Erythroblast (primary cell): ENCODE measurements at places on chromosomes 3 and 15.
A peak's percentile ranks its signal among the peaks of the same experiment; 100 is the strongest.

GRCh38 chr15:26941489-26941888, 29.5 kb upstream of the GABRG3 start:
- no peak for DNase-seq

DNA sequence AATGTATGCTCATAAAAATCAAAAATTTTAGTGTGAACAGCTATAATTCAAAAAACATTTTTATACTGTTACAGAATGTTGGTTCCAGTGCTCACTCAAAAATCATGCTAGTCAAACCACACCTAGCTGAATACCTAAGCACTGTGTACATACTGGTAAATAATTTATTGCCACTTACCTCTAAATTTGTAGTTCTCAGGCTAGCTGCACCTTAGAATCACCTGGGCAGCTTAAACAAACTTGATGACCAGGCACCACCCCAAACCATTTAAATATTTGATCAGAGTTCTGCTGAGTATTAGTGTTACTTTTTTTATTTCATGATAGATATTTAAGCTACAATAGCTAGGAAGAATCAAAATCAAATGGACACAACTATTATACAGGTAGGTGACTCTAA, 32.3 kb upstream of the TMCO5A start:
- DNase-seq: no peak

- no peak for DNase-seq
These were observed 945.1 kb downstream of the ROBO1 start for GRCh38 chr3:78822726-78823125.

- DNase-seq: peak; percentile 51
These were observed 7.2 kb downstream of the CLCN2 start for GRCh38 chr3:184354121-184354728.

GRCh38 chr3:71186801-71187200, 396.7 kb downstream of the FOXP1 start:
- DNase-seq: no peak

DNA sequence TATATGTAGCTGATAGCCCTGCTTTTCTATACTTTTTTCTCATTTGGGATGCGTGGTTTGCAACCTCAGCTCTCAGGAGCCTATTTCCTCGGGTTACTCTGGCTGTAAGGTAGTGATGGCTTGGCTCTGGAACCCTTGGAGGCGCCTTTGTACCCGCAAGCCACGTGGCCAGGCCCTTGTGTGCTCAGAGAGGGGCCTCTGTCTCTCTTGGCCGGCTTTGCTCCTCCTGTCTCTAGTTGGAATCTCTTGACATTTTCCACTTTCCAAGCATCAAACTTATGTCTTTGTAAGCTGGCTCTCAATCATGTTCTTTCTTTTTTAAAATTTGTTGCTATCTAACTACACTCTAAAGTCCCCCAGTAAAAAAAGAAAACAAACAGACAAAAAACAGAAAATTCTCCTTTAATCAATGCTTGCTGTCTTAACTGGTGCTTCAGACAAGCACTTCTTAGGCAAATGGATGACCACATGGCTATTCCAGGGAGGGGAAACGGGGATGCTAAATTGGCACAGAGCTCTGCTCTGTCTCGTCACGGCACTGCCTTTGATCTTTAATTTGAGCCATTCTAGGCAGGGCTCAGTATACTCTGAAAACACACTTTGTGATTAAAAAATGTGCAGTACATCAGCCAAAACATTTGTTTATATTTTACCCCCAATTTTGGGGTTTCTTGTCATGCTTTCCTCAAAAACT, 180.4 kb upstream of the NR2E3 start:
- DNase-seq: no peak

GRCh38 chr3:194998948-194999347, 272.0 kb downstream of the XXYLT1 start:
- no peak for DNase-seq

GRCh38 chr3:67529915-67530314, 124.5 kb downstream of the SUCLG2 start:
- DNase-seq: no peak

DNA sequence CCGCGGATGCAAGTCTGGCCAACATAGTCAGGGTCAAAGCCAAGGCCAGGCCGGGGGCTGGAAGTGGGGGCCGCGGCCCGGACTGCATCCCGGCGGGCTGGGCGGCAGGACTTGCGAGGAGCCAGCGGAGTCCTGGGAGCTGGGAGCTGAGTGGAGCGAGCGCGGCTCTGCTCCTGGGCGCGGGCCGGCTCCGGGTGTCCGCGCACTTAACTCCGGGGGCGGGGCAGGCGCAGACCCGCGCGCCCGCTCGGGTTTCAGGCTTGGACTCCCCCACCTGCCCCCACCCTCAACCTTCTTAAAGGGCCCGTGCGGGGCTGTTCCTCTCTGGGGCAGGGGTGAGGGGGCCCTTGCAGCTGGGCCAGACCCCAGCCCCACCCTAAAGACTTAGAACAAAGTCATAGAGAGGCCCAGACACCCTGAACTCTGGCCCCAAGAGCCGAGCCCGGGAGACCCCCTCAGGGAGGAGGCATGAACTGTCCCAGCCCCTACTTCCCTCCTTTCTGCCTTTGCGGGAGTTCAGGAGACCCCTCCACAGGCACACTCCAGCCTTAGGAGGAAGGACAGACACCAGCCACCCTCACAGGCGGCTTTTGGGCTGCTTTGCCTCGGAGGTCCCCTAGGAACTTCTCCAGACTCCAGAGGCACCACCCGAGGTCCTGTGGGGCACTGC, at the start of gene CSPG4:
TSS of gene CSPG4 (minus strand) at position 181 of the 670 bp plus-strand sequence. CDS start at position 88, 93 bp downstream.
- no peak for DNase-seq

DNA sequence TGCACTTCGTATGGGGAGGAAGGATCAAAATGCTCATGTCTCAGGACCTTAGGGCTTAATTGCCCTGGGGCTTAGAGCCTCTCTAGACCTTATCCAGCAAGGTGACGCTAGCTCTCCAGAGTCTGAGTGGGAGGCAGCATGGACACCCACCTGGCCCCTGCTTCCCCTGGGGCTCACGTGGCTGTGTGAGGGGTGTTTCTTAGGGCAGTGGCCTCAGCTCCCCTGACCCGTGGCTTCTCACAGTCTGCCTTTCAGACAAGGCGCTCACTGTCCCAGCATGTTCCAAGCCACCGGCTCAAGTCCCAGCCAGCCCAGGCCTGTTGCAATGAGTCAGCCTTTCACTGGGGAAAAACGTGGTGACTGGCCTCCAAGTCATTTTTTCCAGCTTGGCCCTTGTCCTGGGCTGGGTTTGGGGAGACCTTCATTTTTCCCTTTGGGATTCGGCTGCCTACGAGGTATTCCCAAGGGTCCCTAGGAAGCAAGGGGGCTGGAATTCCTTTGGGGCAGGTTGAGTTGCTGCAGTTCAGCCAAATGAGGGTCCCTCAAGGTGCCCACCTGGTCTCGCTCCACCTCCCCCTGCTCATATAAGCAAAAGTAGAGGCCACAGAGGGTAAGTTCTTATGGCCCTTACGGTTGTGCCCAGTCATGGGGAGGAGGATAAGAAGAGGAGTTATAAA, 15.7 kb downstream of the BHLHE40 start:
- DNase-seq: peak; percentile 37

DNA sequence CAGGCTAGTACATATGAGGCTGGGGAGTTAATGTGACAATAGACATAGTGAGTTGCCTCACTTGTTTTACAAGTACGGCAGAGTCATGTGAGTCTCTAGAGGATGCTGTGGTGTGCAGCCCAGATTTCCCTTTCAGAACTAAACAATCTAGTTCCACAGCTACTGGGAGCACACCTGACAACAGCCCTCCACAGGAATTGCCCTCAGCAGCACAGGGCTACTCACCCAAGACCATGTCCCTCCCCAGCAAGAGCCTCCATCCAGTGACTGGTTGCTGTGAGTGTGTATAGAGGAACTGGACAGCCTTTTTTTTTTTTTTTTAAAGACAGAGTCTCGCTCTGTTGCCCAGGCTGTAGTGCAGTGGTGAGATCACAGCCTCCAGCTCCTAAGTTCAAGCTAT, 40.2 kb upstream of the UBE2E2 start:
- DNase-seq: no peak

- no peak for DNase-seq
These were observed 75.1 kb upstream of the OSBPL11 start for GRCh38 chr3:125670352-125670751.
